ENCODE measurements at places on chromosomes 5 and 9.

DNA sequence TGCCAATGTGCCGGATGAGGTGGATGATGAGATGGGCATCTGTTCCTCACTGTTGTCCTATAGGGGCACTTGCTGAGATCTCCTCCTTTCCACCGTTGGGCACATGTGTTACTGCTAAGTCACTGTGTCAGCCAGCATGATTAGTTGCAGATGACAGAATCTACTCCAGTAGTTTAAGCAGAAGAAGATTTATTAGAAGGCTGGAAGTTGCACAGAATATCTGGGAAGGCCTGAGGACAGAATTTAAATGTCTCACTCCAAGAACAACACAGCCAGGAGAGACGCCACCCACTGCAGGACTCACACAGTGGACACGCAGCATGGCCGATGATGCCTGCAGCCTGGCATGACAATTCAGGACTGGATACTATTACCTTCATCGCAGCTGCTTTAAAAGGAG lies 157.5 kb downstream of the NSG2 start:
- DNase-seq: no peak

- no peak for DNase-seq
Observed at GRCh38 chr9:2354856-2355696, 266.5 kb upstream of the VLDLR start.

DNA sequence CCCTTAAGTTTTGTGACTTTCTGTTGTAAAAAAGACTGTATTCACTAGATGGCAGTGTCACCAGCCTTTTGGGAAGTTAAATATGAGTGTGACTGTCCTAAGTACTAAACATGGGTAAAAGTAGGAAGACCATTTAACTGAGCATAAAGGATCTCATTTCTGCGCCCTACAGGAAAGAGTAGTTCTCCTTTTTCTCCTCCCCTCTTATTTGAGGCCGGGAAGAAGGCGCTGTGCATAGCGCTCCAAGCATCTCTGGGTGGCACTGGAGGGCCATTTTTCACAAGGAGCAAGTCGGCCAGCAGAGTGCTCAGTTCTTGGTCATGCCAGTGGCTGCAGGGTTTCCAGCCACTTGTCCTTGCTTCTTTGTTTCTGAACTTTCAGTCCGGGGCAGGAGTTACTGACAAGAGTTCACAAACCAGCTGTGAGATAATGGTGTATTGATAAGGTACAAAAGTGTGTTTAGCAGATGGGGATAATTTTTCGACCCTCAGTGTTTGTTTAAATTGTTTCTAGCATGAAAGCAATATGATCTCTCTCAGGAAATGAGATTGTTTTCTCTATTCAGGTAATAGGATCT lies 227.6 kb upstream of the DMRT1 start:
- peak; percentile 36 for DNase-seq

GRCh38 chr9:69997524-69997923 lies 46.1 kb upstream of the MAMDC2 start:
- no peak for DNase-seq

DNA sequence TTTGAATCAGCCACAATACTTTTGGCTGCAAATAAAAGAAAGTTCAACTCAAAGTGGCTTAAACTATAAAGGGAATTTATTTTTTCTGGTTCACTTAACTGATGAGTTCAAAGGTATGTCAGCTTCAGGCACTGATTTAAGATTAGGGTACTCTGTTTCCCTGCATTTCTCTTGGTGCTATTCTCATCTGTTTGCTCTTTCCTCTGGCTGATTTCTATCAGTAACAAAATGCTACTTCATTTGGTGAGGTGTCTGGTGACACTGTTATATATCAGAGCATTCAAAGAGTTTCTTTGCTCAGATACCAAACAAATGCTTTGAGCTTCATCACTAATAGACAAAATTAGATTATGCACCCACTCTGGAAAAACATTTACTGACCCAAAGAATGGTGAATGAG lies 65.9 kb upstream of the HTR4 start:
- DNase-seq: no peak

- DNase-seq: no peak
Observed at GRCh38 chr9:1337169-1337568, 287.0 kb downstream of the DMRT2 start.

DNA sequence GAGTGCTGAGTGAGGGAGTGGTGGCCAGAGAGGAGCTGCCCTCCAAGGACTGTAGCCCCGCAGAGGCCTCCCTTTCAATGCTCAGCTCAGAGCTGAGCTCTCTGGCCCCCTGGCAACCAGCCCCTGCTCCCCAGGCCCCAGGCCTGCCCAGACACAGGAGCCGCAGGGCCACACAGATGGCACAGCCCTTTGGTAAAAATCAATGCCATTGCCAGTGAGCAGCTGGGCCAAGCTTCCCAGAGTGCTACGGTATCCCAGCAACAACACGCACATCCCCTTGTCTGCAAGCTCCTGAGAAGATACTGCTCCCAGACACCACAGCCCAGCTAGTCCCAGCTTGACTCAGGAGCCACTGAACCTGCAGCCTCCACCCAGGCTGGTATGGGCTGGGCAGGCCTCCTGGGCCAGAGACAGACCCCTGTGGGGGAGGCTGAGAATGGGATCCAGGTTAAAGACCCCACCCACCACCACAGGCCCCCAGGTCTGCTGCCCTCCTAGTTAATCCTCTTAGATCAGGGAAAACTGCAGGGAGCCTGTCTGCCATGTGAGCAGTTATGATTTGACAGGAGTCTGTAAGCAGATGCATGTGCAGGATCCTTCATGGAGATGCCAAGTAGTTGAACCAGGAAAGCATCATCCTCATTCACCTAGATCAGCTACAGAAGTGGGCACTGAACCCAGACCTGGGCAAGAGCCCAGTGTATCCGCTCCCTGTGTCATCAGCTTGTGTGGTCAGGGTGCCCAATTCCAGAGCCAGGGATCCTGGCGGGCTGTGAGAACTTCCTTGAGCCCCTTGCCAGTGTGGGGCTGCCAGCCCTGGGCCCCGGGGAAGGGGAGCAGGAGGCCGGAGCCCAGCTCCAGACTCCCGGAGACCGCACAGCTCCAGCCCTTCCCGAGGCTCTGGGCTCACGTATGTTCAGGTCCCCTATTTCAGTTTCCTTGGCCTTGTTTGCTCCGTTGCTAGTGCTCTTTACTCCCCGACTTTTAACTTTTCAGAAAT lies 26.7 kb upstream of the ADAMTS2 start:
- DNase-seq: no peak

DNA sequence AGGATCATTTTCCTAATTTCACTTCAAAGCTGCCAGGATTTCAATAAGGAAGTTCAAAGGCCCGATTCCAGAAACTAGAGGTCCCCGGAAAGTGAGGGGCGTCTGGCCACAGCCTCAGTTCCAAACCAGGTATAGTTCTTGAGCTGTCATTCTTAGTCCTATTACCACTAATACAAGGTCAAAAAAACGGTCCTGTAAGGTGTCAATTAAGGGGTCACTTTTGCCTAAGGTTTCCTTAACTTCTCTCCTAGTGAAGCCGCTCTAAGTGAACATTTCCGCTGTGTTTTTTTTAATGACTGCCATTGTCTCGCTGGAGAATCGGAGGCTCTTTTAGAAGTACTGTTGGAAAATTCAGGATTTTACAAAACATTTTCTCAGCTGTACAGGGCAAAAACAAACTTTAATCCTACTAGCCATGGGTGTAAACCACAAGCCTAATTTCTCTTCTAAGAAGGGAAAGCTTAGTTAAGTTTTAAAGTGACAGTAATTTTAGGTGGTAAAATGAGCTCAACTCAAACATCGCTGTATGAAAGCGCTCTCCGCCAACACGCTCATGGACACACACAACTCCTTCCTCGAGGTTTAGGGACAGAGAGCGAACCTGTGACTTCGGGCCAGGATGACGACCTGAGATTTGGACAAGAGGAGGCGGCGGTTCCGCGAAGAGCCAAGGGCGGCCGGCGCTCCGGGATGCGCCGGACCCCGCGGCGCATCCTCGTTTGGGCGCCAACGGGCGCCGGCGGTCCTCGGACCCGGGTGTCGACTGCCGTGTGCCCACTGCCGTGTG lies 76.7 kb upstream of the IFNE start:
- DNase-seq: peak; percentile 11

GRCh38 chr9:109604131-109604530 lies 106.0 kb upstream of the PTPN3 start:
- DNase-seq: no peak

GRCh38 chr9:38160613-38161215 lies 91.7 kb upstream of the SHB start:
- peak; percentile 51 for DNase-seq

DNA sequence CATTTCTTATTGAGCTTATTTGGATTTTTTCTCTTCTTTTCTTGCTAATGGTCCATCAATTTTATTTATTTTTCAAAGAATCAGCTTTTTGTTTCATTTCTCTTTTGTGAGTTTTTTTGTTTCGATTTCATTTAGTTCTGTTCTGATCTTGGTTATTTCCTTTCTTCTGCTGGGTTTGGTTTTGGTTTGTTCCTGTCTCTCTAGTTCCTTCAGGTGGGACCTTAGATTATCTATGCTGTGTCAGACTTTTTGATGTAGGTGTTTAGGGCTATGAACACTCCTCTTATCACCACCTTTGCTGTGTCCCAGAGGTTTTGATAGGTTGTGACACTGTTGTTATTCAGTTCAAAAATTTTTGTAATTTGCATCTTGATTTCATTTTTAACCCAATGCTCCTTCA lies 119.8 kb downstream of the GABRG2 start:
- DNase-seq: no peak

DNA sequence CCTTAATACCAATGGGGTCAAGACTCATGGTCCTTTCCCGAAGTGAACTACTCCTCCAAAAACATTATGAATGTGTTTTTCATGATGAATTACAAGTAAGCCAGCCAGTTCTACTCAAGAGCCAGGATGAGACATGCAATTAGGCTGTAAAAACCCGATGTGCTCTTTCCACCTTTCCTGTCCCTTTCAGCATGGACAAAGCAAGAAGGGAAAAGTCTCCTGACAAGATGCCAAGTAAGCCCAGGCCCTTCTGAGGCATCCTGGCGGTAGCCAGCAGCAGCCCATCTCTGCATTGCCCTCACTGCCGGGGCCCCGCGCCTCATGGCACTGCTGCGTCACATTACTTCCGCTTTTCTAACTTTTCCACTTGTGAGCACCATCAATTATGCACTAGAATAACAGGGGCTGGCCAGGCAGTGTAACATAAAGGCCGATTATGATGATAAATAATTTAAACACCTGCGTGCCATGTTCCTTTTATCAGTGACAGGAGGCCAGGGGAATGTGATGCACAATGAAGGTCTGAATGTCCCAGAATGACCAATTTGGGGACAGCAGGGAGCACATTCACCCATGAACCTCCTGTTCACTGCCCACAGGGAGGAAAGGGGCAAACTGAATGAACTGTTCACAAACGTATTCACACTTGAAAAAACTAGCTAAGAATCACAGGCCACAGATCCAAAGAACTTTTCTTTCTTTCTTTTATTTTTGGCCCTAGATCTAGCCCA lies 37.4 kb downstream of the EFNA5 start:
- DNase-seq: no peak

DNA sequence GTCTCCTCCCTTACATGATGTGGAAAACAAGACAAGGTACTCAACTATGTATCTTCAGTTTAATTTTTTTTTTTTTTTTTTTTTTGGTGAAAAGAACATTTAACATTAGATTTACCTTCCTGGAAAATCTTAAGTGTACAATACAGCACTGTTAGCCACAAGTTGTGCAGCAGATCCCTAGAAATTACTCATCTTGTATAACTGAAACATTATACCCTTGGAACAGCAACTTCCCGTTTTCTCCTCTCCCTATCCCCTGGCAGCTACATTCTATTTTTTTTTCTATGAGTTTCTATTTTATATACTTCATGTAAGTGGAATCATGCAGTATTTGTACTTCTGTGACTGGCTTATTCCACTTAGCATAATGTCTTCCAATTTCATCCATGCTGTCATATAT lies 421.9 kb upstream of the FTMT start:
- no peak for DNase-seq

GRCh38 chr9:120478208-120478607 lies 101.8 kb downstream of the CDK5RAP2 start:
- no peak for DNase-seq

DNA sequence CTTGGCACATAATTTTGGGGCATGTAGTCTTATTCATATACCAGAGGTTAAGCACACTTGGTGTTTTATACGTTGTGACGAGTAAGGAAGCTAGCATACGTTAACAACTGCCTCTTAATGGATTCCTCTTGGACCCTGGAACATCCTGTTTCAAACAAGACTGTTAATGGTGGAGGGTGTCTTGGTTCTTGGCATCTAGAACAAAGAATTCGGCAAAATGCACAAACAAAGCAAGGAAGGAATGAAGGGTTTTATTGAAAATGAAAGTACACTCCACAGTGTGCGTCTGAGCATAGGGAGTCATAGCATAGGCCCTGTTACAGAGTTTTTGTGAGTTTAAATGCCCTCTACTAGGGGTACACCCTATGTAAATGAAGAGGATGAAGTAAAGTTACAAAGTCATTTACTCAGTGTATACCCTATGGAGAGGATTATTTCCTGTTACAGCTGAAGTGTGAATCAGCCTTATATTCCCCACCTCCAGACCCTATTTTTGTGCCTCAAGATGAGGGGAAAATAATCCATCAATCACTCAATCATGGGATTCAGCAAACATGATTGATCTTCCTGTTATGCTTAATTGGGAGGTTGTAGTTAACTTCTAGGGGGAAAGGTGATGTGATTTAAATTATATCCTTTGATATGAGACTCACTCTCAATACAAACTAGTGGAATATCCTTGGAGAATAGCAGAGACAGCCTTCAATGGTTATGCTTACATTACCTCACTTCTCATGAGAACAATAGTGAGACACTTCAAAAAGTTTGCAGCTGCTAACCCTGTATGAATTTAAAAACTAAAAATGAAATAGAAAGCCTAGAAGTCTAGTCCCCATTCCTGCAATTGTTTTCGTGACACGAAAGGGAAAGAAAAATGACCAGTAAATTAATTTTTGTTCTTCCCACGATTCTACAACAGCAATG lies 84.9 kb upstream of the MYO10 start:
- DNase-seq: no peak

DNA sequence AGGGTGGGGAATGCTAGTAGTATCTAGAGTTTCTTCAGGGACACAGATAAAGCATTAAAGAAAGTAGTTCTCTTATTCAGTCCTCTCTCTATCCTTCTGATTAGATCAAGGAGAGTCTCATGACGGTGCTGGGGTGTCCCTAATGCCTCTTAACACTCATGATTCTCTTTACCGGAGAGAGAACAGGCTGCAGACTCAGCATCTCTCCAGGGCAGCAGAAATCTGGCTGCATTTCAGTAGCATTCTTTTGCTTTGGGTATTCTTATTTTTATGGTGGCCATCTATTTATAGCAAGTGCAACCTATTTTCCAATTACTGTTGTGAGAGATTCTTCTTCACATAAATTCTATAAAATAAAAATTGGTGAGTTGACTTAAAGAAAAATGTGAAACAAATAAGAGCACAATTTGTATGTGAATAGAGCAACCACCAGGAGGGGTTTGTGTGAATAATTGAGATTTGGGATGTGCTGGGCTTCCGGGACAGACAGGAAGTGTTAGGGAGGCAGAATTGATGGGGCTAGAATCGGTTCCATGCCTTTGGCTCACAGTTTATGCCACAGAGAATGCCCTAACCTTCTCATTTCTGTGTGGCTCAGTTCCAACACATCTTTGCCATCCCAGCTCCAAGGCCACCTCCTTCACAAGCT lies 23.8 kb upstream of the BOD1 start:
- no peak for DNase-seq

Measured in CD4-positive, alpha-beta T cell treated with Interleukin-17A for 1 hour (primary cell).